ENCODE measurements at places on chromosomes 6 and 20.

DNA sequence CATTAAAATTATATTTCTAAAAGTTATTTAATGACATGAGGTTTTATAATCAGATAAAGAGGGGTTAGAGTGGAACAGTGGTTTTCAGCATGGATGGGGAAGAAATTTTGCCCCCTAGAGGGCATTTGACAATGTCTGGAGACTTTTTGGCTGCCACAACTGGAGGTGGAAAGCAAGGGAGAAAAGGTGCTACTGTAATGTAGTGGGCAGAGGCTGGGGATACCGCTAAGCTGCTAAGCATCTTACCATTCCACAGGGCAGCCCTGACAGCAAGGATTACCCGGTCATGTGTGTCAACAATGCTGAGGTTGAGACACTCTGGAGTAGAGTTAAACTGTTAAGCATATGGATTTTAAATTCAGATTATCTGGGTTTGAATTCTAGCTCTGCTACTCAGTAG, 52.9 kb upstream of the FABP7 start:
- no peak for DNase-seq

GRCh38 chr20:35641743-35642142, 23.0 kb downstream of the CPNE1 start:
- DNase-seq, result no peak

DNA sequence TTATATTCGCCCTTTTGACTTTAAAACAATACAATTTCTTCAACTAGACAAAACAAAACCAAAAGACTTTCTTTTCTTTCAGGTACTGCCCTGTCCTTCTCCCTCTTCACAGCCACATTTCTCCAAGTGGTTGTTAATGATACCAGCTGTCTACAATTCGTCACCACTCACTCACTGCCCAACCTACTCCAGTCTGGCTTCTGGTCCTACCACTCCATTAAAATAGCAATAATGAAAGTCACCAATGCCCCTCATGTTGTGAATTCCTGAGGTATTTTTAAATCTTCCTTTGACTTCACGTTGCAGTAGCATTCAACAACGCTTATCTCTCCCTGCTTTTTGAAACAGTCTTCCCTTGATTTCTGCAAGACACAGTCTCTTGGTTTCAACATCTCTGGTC, 11.6 kb upstream of the MAN1A1 start:
- DNase-seq, result no peak

- DNase-seq, result no peak
Observed at GRCh38 chr20:55160996-55161395, 685.6 kb downstream of the DOK5 start.

GRCh38 chr20:17530153-17530552, 1.0 kb downstream of the BFSP1 start:
- no peak for DNase-seq

GRCh38 chr6:157461000-157461915, 80.3 kb downstream of the ZDHHC14 start:
- no peak for DNase-seq

DNA sequence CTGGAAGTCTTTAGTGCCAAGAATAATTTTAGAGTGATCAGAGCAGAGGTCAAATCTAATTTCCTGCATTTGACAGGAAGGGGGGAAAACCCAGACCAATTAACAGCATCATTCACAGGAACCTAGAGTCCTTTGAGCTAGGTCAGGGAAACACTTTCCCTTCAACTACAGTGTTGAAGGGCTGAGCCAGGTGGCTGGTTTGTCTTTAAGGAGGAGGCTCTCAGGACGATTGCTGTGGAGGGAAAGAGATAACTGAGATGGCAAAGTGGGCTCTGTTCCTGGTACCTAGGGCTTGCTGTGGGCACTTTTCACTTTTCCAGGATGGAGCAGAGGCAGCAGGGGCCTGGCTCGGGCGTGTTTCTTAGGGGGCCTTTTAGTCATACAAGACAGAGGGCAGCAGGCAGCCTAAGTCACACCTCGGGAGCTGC, 111.9 kb downstream of the SCML4 start:
- DNase-seq, result no peak
